ENCODE measurements at places on chromosomes 5 and 9. TPM values are rescaled to one million over a fixed set of nuclear protein-coding genes. Genes with fewer than 3 reads are reported as not detected.

DNA sequence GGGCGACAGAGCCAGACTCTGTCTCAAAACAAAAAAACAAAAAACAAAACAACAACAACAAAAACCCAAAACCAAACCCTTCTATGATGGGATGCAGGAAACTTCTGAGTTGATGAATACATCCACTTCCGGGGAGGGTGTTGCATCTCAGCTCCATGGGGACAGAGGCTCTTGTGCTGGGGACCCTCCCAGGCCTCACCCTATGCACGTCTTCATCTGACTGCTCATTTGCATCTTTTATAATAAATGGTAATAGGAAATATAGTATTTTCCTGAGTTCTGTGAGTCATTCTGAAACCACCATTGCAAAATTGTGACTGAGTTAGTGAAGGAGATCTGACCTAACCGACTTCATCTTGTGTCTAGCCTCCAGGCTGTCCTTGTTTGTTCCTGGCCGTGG, 109.5 kb upstream of the SLC28A3 start:
- no peaks in the 10 kb centered on the region for H3K4me1 ChIP-seq
- H3K27ac ChIP-seq: no peak overlapping the region
- no peaks in the 10 kb centered on the region for H3K36me3 ChIP-seq
- H3K27me3 ChIP-seq: peaks cover 1% of the 10 kb centered on the region
- no peak overlapping the region for H3K4me3 ChIP-seq

- H3K27me3 ChIP-seq: peaks cover 4% of the 10 kb centered on the region
- no peak overlapping the region for H3K27ac ChIP-seq
- DNase-seq: no peak
- H3K4me1 ChIP-seq: no peaks in the 10 kb centered on the region
- H3K36me3 ChIP-seq: no peaks in the 10 kb centered on the region
Observed at GRCh38 chr5:106019261-106019660, 1651.5 kb downstream of the EFNA5 start.

The FBXL7 gene
- total RNA-seq: 63.8 TPM

- DNase-seq: no peak
- no peak overlapping the region for H3K27ac ChIP-seq
- H3K4me3 ChIP-seq: no peak overlapping the region
- H3K36me3 ChIP-seq: no peaks in the 10 kb centered on the region
- no peaks in the 10 kb centered on the region for H3K27me3 ChIP-seq
Observed at GRCh38 chr5:125914471-125914870, 508.7 kb upstream of the GRAMD2B start.
